ENCODE measurements at places on chromosomes 7 and 10. TPM values are rescaled to one million over a fixed set of nuclear protein-coding genes. Genes with fewer than 3 reads are reported as not detected.

SPDYE6 gene
- polyA plus RNA-seq, result 0.12 TPM

ANXA8 gene
- polyA plus RNA-seq, result 0.18 TPM

AKR1D1 gene
- polyA plus RNA-seq, result not detected

OR2A25 gene
- not detected for polyA plus RNA-seq

NEURL1 gene
- 3.0 TPM for polyA plus RNA-seq

SLC13A1 gene
- polyA plus RNA-seq, result not detected

CFAP43 gene
- not detected for polyA plus RNA-seq

NPFFR1 gene
- polyA plus RNA-seq, result 0.01 TPM

TUBB8 gene
- 0.43 TPM for polyA plus RNA-seq

EVX1 gene
- polyA plus RNA-seq, result not detected

MICALL2 gene
- 7.2 TPM for polyA plus RNA-seq

CRYGN gene
- polyA plus RNA-seq, result not detected

GTF2IRD1 gene
- not detected for polyA plus RNA-seq

RP9 gene
- polyA plus RNA-seq, result 8.7 TPM

ST8SIA6 gene
- not detected for polyA plus RNA-seq

CALHM1 gene
- polyA plus RNA-seq, result not detected

TEX47 gene
- polyA plus RNA-seq, result not detected

VPS37D gene
- polyA plus RNA-seq, result not detected

LRRC61 gene
- 5.7 TPM for polyA plus RNA-seq

PNLIPRP3 gene
- polyA plus RNA-seq, result not detected
